ENCODE measurements at places on chromosomes 4 and X. TPM values are rescaled to one million over a fixed set of nuclear protein-coding genes. Genes with fewer than 3 reads are reported as not detected.

NSD2 gene
- total RNA-seq = 60.0 TPM

GPR50 gene
- not detected for total RNA-seq

ZNF275 gene
- 7.6 TPM for total RNA-seq

ADH1C gene
- total RNA-seq = 1.8 TPM

GALNT7 gene
- 25.2 TPM for total RNA-seq

F11 gene
- 5.4 TPM for total RNA-seq

SLC39A8 gene
- total RNA-seq = 318 TPM

SYN1 gene
- 1.0 TPM for total RNA-seq

FGFR3 gene
- total RNA-seq = 10.8 TPM

All from left lung (tissue), 14 donors.